ENCODE measurements at places on chromosomes 3 and 15. TPM values are rescaled to one million over a fixed set of nuclear protein-coding genes. Genes with fewer than 3 reads are reported as not detected.
A peak's percentile ranks its signal among the peaks of the same experiment; 100 is the strongest.

GRCh38 chr15:90059208-90059985 is 42.9 kb downstream of the IDH2 start:
- DNase-seq, result no peak

GRCh38 chr15:88012233-88012632 is 244.3 kb downstream of the NTRK3 start:
- DNase-seq, result no peak

DNA sequence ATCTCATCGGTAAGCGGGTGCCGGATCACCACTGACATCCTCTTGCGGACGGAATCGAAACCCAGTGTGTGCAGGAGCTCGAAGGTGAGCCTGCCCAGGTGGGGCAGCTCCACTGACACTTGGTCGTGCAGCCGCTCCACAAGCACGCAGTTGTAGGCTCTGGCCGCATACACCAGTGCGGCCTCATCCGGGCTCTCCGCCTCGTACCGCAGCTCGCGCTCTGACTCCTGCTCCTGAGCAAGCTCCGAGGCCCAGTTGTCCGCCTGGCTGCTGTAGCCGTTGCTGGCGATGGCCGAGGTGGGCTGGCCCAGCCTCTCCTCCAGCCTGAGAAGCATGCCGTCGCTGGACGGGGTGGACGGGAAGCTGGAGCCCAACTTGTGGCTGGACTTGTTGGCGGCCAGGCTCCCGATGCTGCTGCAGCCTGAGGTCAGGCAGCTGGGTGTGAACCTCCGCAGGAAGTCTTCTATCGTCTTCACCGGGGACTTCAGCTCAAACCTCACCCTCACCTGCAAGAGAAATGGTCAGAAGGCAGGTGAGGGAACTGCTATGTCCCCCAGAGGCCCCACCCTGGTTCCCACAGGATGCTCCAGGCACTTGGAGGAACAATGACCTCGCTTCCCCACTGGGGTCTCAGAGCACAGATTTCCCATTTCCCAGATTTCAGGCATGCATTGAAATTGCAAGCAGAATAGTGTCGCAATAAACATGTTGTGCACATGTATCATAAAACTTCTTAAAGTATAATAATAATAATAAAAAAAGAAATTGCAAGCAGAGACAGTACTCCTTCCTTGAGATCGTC is 149.2 kb downstream of the ATP10A start:
- DNase-seq, result no peak

DNA sequence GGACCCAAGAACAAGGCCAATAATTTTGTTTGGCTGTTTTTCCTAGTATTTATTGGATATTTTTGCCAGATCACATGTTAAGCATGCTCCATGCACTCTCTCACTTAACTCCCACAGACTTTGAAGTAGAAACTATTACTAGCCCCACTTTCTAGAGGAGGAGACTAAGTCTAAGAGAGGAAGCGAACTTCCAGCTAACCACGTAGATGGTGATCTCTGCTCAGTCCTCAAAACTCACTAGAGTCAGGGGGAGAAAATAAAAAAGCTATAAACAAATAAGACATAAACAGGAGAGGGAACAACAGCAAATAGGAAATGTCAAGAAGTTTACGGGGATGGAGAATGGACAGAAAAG is 481.0 kb upstream of the PROK2 start:
- no peak for DNase-seq

DNA sequence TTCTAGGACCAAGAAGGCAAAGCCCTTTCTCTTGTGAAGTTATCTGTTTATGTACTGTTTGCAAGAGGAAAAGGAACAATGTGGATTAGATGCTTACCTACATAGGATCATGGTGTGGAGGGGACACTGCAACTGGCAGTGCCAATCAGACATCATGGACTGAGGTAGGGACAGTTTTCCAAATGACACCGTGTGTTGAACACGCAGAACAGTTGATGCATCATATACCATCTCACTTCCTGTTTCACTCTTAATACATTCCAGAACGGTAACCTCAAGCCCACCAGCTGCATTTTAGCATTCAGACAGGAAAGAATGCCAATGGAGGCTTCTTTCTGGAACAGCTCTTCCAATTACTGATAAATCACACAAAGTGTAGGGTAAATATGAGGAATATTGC is 397.7 kb upstream of the LMCD1 start:
- DNase-seq, result peak; percentile 5

Gene GPR149
- not detected for total RNA-seq
